Activated CD4-positive, alpha-beta T cell treated with anti-CD3 and anti-CD28 coated beads for 48 hours (primary cell): ENCODE measurements at places on chromosomes 16 and 17.

- DNase-seq, result peak; percentile 63
These were observed 35.1 kb downstream of the IGF2BP1 start for GRCh38 chr17:49031965-49032928.

- no peak for DNase-seq
These were observed 341.4 kb downstream of the UTP18 start for GRCh38 chr17:51601622-51602261.

DNA sequence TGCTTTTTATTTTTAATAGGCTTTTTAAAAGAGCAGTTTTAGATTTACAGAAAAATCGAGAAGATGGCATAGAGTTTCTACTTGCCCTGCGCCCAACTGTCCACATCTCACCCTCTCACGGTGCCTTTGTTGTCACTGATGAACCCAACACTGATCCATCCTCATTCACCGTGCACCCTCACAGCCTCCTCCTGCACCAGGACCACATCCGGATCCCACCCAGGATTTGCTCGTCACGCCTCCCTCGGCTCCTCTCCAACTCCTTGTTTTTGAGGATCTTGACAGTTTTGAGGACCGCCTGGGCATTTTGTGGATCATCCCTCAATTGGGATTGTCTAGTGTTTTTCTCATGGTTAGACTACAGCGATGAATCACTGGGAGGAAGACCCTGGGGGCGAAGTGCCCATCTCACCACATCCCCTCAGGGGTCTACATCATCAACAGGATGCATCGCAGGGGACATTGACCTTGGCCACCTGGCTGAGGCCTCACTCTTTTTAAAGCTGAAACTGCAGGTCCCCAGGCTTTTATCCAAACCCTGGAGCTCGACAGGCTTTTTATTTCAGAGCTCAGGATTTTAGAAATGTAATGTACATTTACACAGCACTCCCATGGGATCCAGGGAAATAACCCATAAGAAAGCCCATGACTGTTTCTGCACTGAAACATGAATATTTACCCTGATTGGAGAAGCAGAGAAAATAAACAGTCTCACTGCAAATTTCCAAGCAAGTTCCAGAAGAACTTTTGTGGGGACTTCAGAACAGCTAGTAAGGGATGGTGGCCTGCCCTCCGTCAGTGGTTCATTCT lies 71.8 kb upstream of the ZNF469 start:
- no peak for DNase-seq

- no peak for DNase-seq
These were observed 29.8 kb upstream of the KCNJ2 start for GRCh38 chr17:70139449-70139993.

- no peak for DNase-seq
These were observed at the start of gene NOXO1 for GRCh38 chr16:1981398-1981836. Gene NOXO1, minus strand, starts transcription at chr16:1981469. Its CDS starts 290 bp downstream, at chr16:1981179.

DNA sequence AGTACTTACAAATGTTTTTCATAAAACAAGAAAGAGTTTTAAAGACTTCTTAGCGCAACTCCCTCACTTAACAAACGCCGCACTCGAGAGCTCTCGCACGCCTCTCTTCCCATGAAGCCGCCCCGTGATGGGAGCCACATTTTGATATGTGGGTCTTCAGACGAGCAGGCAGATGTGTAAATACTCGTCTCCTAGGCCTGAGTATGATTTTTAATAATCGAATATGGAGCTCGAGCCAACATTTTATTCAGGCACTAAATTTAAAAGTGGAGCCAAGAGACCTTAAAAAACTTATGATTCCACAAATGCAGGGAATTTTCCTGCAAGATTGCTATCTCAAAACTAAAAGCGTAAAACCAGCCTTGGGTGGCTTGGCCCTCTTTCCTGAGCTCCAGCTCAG lies 55.4 kb downstream of the IRX6 start:
- no peak for DNase-seq

GRCh38 chr16:24953306-24953705 lies 61.9 kb downstream of the ARHGAP17 start:
- DNase-seq, result no peak

DNA sequence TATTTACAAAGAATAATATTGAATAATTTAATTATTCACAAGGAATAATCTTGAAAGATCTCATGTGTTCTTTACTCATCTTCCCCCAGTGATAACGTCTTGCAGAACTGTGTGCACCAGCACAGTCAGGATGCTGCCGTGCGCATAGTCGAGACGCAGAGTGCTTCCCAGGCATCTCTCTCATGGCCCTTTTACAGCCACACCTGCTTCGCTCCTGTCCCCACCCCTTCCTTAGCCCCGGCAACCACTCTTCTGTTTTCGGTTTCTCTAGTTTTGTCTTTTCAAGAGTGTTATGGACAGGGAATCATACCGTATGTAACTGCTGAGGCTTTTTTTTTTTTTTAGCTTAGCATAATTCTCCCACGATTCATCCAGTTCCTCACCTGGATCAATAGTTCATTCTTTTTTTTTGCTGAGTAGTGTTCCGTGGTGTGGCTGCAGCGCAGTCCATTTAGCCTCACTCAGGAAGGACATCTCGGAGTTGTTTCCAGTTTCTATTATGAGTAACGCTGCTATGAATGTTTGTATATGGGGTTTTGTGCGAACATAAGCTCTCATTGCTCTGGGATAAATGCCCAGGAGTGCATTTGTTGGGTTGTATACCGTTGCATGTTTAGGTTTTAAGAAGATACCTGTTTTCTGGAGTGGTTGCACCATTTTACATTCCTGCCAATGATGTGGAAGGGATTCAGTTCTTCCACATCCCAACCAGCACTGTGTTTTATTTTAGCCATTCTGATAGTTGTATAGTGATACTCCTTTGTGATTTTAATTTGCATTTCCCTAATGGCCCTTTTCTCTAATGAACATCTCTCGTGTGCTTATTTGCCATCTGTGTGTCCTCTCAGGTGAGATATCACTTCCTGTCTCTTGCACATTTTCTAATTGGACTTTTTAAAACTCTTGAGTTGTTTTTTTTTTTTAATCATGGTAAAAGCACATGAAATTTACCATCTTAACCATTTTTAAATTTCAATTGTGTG lies 47.6 kb downstream of the SEC14L1 start:
- DNase-seq, result no peak

DNA sequence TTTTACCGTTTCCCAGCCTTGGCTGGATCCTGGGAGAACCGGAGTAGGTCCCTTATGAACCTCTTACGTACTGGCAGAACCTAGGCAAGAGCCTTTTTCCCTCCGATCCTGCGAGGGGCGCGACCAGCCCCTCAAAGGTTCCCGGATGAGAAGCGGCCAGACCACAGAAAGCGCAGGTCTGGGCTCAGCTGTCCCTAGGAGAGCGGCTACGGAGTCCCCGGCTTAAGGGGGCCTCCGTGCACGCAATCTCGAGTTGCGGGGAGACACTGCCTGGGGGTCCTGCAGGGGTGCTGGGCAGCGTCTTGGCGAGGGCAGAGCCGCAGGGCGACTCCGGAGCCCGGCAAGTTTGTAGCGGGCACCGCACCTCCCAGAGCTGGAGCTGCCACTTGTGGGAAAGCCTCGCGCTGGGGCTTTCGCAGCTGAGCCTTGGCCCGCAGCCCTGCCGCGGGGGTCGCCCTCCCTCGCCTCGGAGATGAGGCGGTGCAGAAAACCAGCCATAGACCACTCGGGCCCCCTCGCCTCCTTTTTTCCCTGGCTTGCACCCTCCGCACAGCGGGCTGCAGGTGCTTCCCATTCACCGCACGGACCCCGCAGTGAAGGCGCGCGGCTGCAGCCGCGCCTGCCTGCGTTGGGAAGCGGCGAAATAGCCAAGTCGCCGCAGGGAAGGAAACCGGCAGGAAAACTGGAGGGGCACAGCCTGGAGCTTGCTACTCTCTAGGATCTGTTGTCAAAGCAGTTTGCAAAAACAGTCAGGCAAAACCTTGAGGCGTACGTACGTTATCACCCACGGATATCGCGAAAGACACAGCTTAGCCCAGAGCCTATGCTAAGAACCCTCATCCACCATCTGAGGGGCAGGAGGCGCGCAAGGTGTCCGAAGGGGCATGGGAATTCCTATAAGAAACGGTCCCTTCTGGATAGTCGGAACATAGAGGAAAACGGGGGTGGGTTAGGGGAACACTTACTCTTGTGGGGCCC lies 834 bp downstream of the CDH8 start:
- no peak for DNase-seq

- DNase-seq, result peak; percentile 73
These were observed 27.4 kb upstream of the SLC38A10 start for GRCh38 chr17:81322271-81323082.

DNA sequence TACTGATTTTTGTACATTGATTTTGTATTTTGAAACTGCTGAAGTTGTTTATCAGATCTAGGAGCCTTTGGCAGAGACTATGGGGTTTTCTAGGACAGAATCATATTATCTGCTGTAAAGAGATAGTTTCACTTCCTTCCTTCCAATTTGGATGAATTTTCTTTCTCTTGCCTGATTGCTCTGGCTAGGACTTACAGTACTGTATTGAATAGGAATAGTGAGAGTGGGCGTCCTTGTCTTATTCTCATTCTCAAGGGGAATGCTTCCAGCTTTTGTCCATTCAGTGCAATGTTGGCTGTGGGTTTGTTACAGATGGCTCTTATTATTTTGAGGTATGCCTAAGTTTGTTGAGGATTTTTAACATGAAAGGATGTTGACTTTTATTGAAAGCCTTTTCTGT lies 290.1 kb downstream of the MAP2K4 start:
- DNase-seq, result no peak

GRCh38 chr16:87037012-87037411 lies 280.2 kb downstream of the C16orf95 start:
- no peak for DNase-seq

GRCh38 chr16:50153596-50154419 lies 702 bp downstream of the TENT4B start:
- DNase-seq, result peak; percentile 52

- DNase-seq, result no peak
These were observed 24.4 kb upstream of the DOC2B start for GRCh38 chr17:205817-206216.
